ENCODE measurements at places on chromosomes 13 and 19. TPM values are rescaled to one million over a fixed set of nuclear protein-coding genes. Genes with fewer than 3 reads are reported as not detected.

DNA sequence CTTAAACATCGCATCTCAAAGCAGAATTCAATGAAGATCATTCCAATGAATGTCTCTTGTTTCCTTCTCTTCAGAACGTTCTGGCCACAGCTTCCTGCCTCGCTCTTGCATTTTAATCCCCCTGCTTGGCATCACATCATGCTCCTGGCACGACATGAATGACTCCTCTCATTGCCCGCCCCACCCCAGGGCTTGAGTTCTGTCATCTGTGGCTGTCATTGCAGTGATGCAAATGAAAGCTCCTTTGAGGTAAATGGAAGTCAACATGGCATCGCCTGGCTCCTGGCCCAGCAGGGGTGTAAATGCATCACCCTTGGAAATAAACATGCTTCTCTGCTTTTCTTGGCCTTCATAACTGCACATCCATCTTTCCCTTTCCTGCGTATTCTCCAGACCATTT, 48.6 kb downstream of the SCEL start:
- H3K36me3 ChIP-seq: no peaks in the 10 kb centered on the region
- H3K27ac ChIP-seq: no peak overlapping the region
- no peaks in the 10 kb centered on the region for H3K4me1 ChIP-seq
- DNase-seq: no peak

DNA sequence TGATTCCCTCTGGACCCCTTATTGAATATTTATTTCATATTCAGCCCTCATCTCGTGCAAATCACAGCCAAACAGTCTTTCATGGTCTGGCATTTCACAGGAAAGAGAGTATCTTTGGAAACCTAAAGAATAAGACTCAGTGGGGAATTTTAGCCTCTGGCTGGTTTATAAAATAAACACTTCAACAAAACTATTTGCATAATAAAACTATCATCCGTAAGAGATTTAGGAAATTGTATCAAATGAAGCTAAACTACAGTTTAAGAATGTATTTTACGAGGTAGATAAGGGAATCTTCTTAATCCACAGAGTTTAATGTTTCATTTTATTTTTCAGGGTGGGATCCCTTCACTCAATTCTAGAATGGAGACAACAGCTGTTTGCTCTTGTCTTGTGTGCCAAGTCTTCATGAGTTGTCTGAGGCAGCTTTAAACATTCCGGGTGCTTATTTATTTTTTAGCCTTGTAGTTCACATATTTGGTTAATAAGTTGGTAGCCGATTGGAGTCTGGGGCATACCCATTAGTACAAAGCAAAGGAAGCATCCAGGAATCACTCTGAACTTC, 634.4 kb upstream of the KLF12 start:
- H3K27ac ChIP-seq: no peak overlapping the region
- DNase-seq: no peak

DNA sequence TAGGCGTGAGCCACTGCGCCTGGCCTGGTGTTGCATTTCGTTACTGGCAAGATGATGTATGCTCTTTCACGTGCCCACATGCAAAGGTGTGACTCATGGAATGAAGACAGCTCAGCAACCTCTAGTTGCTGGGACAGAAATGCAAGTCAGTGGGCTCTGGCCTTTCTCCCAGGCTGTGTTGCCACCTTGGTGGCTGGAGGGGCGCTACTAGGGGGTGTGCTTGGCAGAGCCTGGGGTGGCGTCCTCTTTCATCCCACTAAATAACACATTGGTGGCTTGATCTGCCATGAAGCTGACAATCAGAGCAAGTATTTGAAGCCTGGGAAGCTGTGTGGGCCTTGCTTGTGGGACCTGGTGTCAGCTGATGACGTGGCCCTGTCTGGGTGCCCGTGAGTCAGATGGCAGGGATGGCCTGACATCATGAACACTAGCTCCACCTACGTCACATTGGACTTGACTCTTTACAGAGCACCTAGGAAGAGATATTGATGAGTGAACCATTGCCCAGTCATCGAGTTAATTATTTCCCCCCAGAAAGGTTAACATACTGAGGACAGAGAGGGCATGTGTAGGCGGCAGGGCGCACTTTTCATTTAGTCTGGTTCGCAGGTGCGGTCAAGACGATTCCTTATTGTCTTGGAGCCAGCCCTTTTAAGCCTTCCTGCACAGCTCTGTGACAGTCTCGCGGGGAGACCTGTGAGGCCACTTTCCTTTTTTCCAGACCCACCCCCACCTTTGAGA, 154.2 kb downstream of the TM9SF2 start:
- no peak overlapping the region for H3K4me3 ChIP-seq
- peaks cover 4% of the 10 kb centered on the region for H3K27me3 ChIP-seq
- DNase-seq: peak; percentile 89
- H3K27ac ChIP-seq: peak overlapping the region; percentile 89
- H3K4me1 ChIP-seq: peaks cover 17% of the 10 kb centered on the region

GRCh38 chr13:68713394-68713793, 1394.2 kb upstream of the ATXN8OS start:
- no peaks in the 10 kb centered on the region for H3K4me1 ChIP-seq
- DNase-seq: no peak
- H3K4me3 ChIP-seq: no peak overlapping the region
- H3K27me3 ChIP-seq: no peaks in the 10 kb centered on the region

DNA sequence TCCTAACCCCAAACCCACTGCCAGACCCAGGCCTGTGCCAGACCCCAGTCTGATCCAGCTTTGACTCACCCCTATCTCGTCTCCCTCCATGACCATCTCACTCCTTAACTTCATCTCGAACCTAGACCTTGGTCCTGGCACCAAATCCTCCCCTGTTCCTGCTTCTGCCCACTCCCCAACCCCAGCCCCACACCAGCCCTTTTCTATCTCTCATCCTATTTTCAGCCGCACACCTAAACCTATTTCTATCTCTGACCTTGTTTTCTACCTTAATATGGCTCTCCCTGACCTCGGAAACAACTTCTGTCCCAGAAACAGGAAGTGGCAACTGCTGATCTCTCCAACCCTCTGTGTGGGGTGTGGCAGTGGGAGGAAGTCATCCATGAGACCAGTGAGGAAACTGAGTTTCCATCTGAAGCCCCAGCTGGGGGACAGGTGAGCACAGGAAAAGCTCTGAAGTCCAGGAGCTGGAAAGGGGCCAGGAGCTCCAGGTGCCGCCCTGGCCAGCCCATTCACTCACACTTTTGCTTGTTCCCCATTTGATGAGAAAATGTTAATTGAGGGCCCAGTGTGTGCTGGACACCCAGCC, 13.7 kb downstream of the PTH2 start:
- no peaks in the 10 kb centered on the region for H3K4me1 ChIP-seq
- no peaks in the 10 kb centered on the region for H3K27me3 ChIP-seq
- DNase-seq: no peak
- H3K4me3 ChIP-seq: no peak overlapping the region
- H3K36me3 ChIP-seq: no peaks in the 10 kb centered on the region
- no peak overlapping the region for H3K27ac ChIP-seq

GRCh38 chr19:58085348-58085875, 12.6 kb downstream of the ZSCAN18 start:
- no peaks in the 10 kb centered on the region for H3K36me3 ChIP-seq
- H3K4me3 ChIP-seq: no peak overlapping the region
- no peaks in the 10 kb centered on the region for H3K4me1 ChIP-seq
- no peak overlapping the region for H3K27ac ChIP-seq

DNA sequence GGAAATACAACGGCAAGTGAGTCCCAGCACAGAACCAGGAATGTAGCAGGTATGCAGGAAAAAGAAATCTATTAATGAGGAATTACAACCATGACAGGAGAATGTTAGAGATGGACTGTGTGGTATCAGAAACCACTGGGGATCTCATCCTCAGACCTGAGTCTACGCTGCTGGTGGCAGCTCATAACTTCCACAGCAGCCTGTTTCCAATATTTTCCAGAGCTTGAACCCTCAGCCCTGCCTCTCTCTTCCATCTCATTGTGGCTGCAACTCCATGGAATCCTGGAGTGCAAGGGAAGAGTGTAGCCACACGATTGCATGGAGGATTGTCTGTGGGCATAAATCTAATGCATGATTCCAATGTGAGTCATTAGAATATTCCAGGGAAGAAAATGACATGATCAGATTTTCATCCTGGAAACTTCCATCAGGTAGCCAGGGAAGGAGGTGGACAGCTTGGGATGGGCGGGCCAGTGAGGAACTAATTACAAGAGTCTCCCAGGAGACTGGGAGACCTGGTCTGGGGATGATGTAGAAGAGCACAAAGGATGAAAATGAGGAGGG, 14.9 kb downstream of the PLA2G4C start:
- peaks cover 2% of the 10 kb centered on the region for H3K4me1 ChIP-seq
- H3K4me3 ChIP-seq: no peak overlapping the region
- no peaks in the 10 kb centered on the region for H3K36me3 ChIP-seq
- H3K27ac ChIP-seq: no peak overlapping the region
- no peaks in the 10 kb centered on the region for H3K27me3 ChIP-seq

- H3K36me3 ChIP-seq: no peaks in the 10 kb centered on the region
- no peak for DNase-seq
- H3K4me1 ChIP-seq: no peaks in the 10 kb centered on the region
- H3K27me3 ChIP-seq: no peaks in the 10 kb centered on the region
Observed at GRCh38 chr19:46503848-46504453, 8.3 kb upstream of the PNMA8B start.

GRCh38 chr13:29936051-29936813, 85.8 kb upstream of the UBL3 start:
- H3K36me3 ChIP-seq: no peaks in the 10 kb centered on the region
- no peaks in the 10 kb centered on the region for H3K4me1 ChIP-seq
- no peak for DNase-seq

GRCh38 chr19:5031231-5032100, 62.6 kb downstream of the KDM4B start:
- no peaks in the 10 kb centered on the region for H3K36me3 ChIP-seq
- peaks cover 33% of the 10 kb centered on the region for H3K4me1 ChIP-seq
- no peaks in the 10 kb centered on the region for H3K27me3 ChIP-seq
- DNase-seq: no peak
- no peak overlapping the region for H3K27ac ChIP-seq
- H3K4me3 ChIP-seq: no peak overlapping the region

- peak overlapping the region; percentile 89 for H3K4me3 ChIP-seq
- no peaks in the 10 kb centered on the region for H3K27me3 ChIP-seq
- peak overlapping the region; percentile 89 for H3K27ac ChIP-seq
- H3K36me3 ChIP-seq: peaks cover 9% of the 10 kb centered on the region
Observed at GRCh38 chr19:42254089-42254849, 659 bp downstream of the ERF start.

NAA16 gene
- total RNA-seq: 10.0 TPM

UGGT2 gene
- 36.2 TPM for total RNA-seq

CLIP3 gene
- 57.4 TPM for total RNA-seq

GPC5 gene
- 0.67 TPM for total RNA-seq

PRTN3 gene
- not detected for total RNA-seq

Measured in astrocyte (in vitro differentiated cells and primary cell).